NCI-H1105 (cell line): ENCODE measurements at places on chromosomes 1 and 21.

GRCh38 chr1:113215015-113215414, 142.0 kb downstream of the LRIG2 start:
- DNase-seq = no peak

- DNase-seq = no peak
These were observed 75.5 kb downstream of the KIRREL1 start for GRCh38 chr1:158068918-158069317.

GRCh38 chr21:36104317-36105300, 30.3 kb upstream of the CBR3 start:
- DNase-seq = no peak

DNA sequence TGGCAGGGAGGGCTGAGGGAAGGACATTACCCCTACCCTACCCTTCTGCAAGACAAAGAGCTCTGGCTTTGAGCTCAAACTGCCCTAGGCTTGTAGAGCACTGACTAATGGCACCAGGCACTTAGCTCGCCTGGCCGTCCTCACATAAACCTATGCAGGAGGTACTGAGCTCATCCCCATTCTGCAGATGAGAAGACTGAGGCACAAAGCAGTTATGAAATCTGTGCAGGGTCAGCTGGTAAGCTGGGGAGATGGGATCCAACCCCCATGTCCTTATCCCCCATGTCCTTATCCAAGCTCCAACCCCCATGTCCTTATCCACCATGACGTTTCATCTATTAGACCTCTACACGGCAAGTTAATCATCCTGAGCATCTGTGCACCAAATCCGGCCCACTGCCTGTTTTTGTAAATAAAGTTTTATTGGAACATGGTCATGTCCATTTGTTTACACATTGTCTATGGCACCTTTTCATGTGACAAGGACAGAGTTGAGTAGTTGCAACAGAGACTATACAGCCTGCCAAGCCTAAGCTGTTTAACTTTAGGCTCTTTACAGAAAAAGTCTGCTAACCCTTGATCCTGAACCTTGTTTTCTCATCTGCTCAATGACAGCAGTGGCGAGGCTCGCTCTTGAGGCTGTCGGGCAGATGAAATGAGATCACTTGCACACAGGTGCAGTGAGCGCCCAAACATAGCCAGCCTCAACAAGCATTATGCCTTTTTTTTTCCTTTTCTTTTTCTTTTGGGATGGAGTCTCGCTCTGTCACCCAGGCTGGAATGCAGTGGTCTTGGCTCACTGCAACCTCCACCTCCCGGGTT, 86.8 kb downstream of the FBXO2 start:
- no peak for DNase-seq

DNA sequence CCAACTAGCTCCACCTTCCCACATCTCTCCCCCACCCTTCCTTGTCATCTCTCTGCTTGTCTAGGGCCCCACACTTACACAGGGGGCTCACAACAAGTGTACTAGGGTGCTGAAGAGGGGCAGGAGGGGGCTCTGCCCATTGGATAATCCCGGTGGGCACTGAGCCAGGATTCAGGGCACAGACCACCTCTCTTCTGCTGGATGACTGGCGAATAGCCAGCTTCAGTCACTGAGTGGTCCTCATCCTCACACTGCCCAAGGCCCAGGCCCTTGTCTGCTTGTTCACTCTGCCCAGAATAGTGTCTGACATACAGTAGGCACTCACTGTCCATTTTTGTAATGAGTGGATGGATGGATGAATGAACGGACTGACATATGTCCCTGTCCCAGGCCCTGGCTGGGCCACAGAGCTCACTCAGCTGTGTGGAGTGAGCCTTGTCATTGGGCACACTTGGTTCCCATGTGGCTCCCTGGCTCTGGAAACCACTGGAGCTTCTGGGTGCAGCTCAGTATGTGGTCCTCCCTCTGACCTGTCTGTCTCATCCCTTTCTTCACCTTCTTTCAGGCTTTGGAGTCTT, 36.6 kb downstream of the FOXO6 start:
- no peak for DNase-seq

DNA sequence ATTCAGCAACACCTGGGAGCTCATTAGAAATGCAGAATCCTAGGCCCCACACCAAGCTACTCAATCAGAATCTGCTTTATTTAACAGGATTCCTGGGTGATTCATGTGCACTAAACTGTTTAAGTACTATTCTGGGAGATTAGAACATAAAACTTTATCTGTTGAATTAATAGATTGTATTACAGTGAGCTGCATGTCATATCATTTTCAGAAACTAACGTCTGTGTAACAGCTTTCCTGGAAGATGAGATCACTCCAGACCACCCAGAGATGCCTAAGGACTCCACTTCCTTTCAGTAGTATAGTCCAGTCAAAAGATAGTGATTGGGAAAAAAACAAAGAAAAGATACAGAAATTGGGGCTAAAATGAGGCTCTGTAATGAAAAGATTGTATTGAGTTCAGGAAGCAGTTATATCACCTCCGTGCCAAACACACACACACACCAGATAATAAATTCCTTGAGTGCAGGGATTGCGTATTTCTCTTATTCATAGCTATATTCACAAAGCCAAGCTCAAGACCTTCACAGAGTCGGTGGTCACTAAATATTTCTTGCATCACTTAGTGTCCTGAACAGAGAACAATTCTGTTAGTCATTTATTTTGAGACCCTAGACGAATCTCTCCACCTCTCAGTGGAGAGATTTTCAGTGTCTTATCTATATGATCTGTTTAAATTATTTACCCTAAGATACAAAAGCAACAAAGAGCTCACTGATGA, 178.2 kb downstream of the DSCAM start:
- no peak for DNase-seq
